ENCODE measurements at places on chromosomes 3 and 15.

DNA sequence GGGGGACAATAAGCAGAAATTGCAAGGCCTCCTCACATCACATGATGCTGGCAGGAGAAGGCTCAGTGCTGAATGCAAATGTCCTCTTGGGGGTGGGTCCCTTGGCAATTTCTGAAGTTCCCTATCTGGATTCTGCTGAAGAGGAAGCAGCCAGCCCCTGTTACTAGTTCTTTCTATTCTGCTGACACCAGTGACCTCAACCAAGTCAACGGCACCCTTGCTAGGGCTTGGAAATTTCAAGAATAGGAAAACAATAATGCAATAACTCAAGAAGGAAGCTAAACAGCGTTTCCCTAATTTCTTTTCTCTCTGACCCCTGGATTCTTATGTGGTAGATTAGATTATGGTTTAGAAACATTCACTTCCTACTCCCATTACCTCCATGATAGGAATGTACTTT is 46.2 kb upstream of the FOXP1 start:
- DNase-seq, result no peak

GRCh38 chr15:60875681-60876080 is 353.4 kb downstream of the RORA start:
- no peak for DNase-seq

GRCh38 chr3:171286580-171287249 is 173.5 kb downstream of the TNIK start:
- DNase-seq, result peak; percentile 28

DNA sequence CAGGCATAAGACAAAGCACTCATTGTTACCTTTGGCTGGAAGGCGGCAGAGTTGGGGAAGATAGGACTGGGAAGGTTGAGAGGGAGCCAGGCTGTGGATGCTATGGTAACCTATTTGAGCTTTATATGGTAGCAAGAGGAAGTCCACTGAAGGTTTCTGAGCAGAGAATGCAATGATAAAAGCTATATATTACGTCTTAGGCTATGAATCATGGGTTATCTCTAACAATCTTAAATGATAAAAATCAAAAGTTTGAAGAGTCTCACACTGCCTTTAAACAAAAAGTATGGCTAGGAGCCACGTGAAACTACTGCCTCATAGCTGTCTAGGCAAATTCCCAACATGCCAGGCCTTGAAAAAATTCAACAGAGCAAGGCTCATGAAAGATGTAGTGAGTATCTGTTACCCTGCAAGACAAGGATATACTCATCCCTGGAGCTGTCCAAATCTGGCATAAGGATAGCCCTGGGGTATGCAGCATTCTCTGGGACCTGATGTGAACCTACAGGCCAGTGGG is 4.1 kb downstream of the P3H2 start:
- no peak for DNase-seq

- DNase-seq, result no peak
Observed at GRCh38 chr3:29389362-29389761, 108.5 kb downstream of the RBMS3 start.

DNA sequence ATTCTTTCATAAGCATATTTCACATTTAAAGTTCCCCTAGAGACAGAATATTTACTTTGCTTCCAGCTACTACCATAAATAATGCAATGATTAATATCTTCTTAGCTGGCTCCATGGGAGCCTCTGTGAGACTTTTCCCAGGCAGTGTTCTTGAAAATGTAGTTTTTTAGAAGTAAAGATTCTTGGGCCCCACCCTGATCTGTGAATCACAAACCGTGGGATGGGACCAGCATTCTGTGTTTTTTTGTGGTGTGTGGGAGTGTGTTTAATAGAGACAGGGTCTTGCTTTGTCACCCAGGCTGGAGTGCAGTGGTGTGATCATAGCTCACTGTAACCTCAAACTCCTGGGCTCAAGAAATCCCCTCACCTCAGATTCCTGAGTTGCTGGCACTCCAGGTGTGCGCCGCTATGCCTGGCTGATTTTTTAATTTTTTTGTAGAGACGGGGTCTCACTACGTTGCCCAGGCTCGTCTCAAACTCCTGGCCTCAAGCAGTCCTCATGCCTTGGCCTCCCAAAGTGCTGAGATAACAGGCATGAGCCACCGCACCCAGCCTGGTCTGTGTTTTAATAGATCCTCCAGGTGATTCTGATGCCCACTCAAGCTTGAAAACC is 83.0 kb downstream of the KLHL25 start:
- DNase-seq, result no peak

- no peak for DNase-seq
Observed at GRCh38 chr3:125238759-125239158, 26.2 kb upstream of the SLC12A8 start.

- no peak for DNase-seq
Observed at GRCh38 chr3:50322386-50323091, at the start of gene HYAL2. TSS of gene HYAL2 (minus strand) at chr3:50322745. CDS start at chr3:50320489, 2,256 bp downstream.

DNA sequence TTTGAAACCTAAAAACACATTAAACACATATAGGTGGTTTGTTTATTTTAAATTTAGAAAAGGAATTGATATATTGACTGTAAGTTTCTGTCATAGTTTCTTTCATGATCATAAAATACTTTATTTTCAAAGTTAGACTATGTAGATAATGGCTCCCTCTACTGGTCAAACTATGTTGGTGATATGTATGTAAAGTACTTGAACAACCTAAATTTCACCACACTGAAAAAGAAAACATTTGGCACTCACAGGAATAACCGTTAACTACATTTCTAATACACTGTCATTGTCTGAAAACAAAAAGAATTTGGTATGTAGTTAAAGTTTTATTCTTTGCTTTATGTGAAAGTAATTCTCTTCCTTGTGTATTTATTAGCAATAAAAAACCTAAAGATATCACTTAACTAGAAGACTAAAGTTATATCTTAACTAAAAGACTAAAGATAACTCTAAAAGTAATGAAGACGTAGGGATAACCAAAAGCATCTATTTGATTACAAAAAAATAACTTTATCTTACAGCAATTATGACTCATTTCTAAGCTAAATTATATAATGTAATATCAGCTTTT is 427.5 kb downstream of the VGLL3 start:
- DNase-seq, result peak; percentile 39

GRCh38 chr15:69141833-69142232 is 18.6 kb upstream of the GLCE start:
- DNase-seq, result no peak

GRCh38 chr15:23447107-23447500 is at the start of gene GOLGA6L2:
TSS of gene GOLGA6L2 (minus strand) at chr15:23447243. CDS start at chr15:23447181, 62 bp downstream.
- DNase-seq, result no peak

GRCh38 chr15:73987681-73988444 is 4.2 kb downstream of the STOML1 start:
- no peak for DNase-seq

DNA sequence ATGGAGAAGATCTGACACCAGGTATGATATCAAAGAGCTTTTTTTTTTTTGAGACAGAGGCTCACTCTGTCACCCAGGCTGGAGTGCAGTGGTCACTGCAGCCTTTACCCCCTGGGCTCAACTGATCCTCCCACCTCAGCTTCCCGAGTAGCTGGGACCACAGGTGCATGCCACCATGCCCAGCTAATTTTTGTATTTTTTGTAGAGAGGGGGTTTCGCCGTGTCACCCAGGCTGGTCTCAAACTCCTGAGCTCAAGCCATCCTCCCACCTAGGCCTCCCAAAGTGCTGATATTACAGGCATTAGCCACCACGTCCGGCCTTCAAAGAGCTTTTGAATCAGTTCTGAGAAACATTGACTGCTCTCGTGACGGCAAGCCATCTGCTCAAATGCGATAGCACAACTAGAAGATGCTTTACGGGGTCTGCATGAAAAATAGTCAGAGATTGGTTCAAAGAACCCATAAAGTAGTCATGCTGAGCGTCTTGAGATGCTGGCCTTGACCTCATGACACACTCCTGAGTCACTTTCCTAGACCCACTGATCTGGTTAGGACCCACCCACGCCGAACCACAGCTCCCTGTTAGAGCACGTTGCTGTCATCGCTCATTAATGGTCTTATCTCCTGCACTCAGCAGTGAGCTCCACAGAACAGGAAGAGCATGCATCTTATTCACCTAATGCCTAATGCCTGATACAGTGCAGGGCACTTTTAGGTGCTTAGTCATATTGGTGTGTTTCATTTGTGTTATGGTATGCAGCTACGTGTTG is 57.0 kb upstream of the NR2F2 start:
- peak; percentile 100 for DNase-seq

All from HCEC 1CT (cell line).